Activated CD4-positive, alpha-beta T cell treated with anti-CD3 and anti-CD28 coated beads for 48 hours (primary cell): ENCODE measurements at places on chromosomes 12 and 14.
A peak's percentile ranks its signal among the peaks of the same experiment; 100 is the strongest.

DNA sequence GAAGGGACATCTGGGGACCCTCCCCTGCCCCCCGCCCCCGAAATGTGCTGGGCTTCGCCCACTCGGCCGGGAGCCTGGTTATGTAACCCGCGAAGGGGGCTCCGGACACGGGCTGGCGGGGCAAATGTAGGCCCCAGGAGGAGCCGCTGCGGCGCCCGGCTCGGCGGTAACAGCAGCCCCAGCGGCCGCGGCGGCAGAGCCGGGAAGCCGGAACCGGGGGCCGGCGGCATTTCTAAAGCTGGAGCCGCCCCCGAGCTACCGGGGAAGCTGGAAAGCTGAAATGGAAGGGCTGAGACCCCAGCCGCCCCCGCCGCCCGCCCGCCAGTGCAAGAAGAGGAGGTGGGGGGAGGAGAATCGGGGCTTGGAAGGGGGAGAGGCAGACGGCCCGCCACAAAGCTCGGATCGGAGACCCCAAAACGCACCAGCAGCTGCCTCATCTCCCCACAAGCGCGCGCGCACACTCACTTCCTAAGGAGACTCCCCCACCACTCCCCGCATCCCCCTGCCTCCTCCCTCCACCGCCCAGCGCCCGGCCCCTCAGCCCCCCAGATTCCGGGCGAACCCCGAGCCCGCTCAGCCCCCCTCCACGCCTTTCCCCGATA, 1.5 kb downstream of the KDM2B start:
- peak; percentile 38 for DNase-seq

GRCh38 chr14:64764641-64765520, 60.7 kb downstream of the PLEKHG3 start:
- DNase-seq: peak; percentile 73

DNA sequence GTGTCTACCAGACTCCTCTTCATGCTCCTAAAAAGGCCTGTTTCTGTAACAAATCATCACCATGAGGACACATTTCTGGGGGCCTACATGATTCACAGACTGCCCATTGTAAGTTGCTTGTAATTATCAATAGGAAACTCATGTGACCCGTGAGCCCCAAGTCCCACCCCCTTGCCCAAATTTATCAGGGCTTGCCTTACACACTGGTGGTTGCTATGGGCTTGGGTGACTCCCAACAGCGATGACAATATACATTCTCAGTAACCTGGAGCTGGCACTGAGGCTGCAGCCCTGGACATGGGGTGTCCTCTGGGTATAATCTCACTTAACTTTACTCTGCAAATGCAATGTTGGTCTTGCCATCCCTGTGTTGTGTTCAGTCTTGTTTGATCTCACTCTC, 149.2 kb downstream of the NRXN3 start:
- DNase-seq: no peak

DNA sequence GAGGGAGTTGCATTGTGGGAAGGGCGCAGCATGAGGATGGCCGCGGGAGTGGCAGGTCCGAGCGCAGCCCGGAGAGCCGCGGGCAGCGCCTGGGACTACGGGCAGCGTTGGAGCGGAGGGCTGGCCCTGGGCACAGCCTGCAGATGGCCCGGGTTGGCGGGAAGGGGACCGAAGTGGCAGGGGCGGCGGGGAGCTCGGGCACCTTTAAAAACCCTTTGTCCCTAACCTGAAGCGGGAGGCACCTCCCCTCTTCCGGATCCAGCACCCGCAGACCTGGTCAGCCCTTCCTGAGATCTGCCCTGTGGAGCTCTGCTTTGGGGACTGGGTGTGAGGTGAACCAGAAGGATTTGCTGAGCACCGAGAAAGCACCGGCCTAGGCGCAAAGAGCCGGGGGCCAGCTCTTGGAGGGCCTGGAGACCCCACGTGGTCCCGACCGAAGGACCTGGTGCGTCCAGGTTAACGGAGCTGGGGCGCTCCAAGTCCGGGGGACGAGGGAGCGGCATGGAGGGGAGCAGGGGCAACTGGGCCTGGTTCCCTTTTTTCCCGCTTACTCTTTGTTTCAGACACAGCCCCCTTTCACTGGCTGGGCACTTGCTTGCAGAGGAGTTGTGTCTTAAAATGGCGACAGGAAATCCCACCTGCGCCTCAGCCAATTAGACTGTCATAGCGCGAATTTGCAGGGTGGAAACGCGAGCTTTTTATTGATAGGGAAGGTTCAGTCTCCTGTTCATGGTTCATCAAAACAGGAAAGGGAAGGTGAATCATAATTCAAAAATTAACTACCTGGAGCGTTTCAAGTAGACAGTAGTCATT, 792 bp upstream of the SLC38A1 start:
- peak; percentile 88 for DNase-seq

GRCh38 chr14:53792909-53793308, 163.7 kb downstream of the BMP4 start:
- no peak for DNase-seq

DNA sequence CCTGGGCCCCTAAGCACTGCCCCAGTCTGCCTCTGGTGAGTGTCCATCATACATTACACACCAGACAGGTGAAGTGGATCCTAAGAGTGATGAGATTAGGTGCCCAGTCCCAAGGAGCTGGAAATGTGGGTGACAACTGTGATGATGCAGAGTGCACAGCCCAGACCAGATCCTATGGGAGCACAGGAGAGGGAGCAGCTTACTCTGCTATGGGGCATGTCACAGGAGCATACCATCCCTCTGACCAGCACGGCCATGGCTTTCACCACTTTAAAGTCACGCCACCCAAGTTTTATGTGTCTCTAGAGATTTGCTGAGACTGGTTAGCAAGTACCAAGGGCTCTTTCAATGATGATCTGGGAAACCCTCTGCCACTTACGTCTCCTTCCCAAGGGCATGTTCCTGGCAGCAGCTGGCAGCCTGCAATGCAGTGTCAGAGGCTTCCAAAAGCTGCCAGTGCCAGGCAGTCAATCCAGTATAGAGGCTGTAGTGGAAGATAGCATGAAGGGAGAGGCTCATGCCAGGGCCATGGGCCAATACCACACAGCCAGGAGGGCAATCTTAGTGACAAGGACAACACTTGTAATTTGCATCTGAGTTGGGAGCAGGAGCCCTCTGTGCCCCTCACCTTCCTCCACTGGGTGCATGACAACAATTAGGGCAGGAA, 40.2 kb downstream of the STAB2 start:
- no peak for DNase-seq

- DNase-seq: no peak
Observed at GRCh38 chr12:101789171-101789570, 41.6 kb downstream of the GNPTAB start.

- DNase-seq: no peak
Observed at GRCh38 chr12:49428793-49429192, 61.5 kb downstream of the SPATS2 start.

- no peak for DNase-seq
Observed at GRCh38 chr12:15453613-15454012, 131.3 kb downstream of the PTPRO start.
